ENCODE measurements at places on chromosomes 7 and 10.

DNA sequence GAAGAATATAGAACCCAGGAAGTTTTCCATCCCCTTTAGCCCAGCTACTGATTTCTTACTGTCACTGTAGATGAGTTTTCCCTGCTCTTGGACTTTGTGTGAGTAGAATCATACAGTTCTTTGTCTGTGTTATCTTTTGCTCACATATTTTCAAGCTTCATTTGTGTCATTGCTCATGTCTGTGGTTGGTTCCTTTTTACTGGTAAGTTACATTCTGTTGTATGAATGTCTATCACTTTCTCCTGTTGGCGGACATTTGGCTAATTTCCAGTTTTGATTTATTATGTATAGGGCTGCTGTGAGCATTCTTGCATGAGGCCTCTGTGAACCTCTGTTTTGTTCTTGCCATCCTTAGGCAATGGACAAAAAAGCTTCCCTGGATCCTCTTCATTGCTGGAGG lies 5.3 kb downstream of the GLRX3 start:
- DNase-seq: no peak

GRCh38 chr7:130831817-130832481 lies 97.9 kb upstream of the KLF14 start:
- no peak for DNase-seq

- DNase-seq: no peak
Observed at GRCh38 chr7:38973760-38974159, 3.9 kb upstream of the POU6F2 start.

DNA sequence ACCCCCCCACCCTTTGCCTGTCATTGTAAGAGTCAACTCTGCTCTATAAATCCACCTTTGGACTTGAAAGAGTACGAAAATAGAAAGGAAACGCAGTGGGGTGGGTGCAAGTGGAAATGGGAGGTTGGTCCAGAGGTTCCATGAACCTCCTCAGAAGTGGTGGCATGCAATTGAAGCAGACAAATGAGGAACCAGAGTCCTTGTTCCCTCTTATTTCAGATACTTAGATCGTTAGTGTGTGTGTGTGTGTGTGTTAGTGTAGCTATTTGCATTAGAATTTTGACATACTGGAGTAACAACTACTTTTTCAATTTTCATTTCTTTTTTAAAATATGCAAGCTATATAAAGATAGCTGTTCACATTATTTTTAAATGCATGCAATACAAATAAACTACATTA lies 18.1 kb upstream of the TFAM start:
- DNase-seq: no peak

- DNase-seq: no peak
Observed at GRCh38 chr10:84539216-84539615, 210.8 kb downstream of the CCSER2 start.

DNA sequence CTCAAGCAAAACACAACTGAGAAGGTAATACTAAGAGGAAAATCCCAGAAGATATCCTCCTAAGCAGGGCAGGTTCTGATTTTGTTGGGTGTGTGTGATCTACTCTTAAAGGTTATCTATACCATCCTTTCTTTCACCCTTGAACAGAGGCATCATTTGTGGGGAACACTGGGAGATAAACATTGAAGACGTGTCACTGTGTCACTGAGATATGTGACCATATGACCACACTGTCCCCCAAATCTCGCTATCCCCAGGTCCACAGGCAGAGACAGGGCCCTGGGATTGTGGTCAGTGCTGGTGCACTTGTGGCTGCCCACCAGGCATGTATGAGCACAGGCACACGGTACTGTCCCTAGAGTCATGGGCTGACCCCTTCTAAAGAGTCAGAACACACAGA lies 30.0 kb downstream of the TECTB start:
- no peak for DNase-seq

Measured in caudate nucleus (tissue), 63 donors.